ENCODE measurements at places on chromosomes 16 and 17.

GRCh38 chr17:38591759-38592241 lies 14.0 kb downstream of the SRCIN1 start:
- DNase-seq: no peak

- no peak for DNase-seq
Observed at GRCh38 chr16:56997264-56997663, 7.9 kb downstream of the NLRC5 start.

DNA sequence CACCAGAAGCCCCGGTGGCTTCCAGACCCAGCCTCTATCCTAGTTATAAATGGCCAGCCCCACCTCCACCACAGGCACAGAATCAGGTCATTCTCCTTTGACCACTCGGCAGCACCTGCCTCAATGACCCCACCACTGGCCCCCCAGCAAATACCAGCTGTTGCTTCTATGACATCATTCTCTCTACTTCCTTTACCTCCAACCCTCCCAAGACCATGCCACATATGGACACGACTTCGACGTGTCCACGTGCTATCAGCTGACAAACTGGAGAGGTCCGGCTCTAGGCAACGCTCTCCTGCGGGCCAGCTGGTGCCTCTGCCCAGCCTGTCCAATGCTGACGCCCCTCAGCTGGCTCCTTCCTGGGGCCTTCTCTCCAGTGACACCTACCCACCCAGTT lies 5.9 kb downstream of the ALYREF start:
- no peak for DNase-seq

GRCh38 chr16:53937161-53937880 lies 233.4 kb downstream of the FTO start:
- no peak for DNase-seq
